Cortex of kidney (tissue), 1 donor: ENCODE measurements at places on chromosomes 3 and 15.

- no peak for DNase-seq
Observed at GRCh38 chr3:104909721-104910120, 457.0 kb upstream of the ALCAM start.

GRCh38 chr3:142796823-142797222 is 73.0 kb downstream of the TRPC1 start:
- no peak for DNase-seq

DNA sequence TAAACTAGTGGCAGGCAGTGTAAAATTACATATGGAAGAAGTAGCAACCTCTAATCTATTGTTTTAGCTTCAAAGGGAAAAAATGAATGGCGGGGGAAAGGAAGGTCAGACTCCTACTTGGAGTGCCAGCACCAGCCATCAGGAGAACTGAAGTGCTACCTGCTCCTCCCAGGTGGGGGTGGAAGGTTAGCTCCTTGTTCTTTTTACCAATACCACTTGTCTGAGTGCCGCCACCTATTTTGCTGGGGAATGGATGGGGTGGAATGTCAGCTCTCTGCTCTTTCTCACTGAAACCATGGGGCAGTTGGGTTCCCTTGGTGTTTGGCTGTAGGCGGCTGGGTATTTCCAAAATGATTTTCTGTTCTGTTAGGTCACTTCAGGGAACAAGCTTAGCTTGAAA is 428.7 kb upstream of the EPHA3 start:
- DNase-seq: no peak

DNA sequence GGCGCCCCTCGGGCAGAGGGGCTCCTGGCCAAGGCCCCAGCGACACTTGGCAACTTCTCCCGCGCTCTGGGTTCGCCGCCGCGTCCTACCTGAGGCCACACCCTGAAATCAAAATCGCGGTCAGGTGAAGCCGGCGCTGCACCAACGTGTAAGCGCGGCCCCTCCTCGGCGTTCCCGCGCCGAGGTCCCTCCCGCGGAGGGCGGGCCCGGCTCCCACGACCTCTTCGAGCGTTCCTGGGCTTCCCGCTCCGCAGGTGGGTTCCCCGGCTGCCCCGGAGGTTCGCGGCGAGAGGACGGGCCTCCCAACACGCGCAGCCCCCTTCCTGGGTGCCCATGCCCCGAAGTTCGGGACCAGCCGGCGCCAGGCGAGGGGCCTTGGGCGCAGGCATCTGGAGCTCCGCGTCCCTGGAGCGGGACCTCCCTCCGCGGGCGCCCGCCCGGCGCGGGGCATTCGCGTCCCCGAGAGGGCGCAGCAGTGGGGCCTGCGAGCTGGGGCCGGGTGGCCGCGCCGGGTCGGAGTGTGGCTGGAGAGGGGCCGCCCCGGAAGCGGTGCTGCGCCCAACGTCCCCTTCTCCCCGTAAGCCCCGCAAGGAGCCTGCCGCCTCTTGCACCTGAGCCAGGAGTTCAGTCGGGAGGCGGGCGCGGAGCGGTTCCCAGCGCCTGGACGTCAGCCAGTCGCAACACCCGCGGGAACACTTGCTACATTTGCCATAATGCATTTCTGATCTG is 13.7 kb downstream of the PAK6 start:
- DNase-seq: no peak

DNA sequence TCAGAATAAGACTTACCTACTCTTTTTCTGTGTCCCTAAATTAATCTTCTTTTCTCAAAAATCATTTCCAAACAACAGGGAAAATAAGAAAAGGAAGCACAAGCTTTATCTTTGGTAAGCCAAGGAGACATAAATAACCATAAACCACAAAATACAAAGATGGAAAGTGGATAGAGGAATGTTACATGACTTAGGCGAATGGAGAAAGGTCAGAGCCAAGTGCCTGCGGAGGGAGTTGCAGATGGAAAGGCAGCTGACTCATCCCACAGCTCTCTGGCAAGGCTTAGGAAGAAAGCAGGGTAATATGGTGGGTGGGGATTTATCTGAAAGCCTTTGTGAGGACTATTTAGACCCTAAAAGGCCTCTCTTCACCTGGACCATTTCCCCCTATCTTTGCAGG is 72.8 kb downstream of the GALK2 start:
- no peak for DNase-seq

- no peak for DNase-seq
Observed at GRCh38 chr3:56536735-56537134, 20.2 kb upstream of the CCDC66 start.

GRCh38 chr3:117278424-117279190 is 569.0 kb downstream of the TUSC7 start:
- no peak for DNase-seq

DNA sequence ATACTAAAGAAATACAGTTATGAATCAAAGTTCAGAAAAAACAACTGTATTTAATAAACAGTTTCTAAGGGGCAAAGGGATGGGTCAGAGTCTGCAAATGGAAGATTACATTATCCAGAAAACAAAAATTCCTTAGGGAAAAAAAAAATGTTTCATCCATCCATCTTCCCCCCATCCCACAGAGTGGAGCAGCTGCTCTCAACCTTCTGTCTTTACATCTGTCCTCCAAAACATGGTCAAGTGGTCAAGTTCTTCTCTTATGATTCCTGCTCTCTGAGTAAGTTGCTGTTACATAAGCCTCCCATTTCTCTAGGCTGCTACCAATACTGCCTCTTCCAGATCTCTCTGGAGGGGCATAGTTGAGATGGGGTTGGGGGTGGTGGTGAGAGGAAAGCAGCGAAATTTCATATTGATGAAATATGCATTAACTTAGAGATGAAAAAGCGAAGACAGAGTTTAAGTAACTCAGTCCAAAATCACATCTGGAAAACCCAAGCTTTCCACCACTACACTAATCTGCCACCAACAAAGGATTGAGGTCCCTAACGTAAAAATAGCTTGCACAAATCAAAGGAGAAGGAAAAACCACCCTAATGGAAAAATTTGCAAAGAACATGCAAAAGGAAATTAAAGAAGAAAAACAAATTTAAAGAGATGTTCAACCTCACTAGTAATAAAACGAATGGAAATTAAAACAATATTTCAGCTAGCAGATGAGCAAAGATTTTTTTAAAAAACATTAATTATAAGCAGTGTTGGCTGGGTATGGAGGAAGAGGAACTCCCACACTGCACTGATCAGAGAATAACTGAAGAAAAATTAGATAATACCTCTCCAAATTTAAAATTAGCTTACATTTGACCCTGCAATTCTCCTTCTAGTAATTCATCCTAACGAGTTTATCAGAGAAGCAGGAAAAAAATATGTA is 109.5 kb downstream of the ST8SIA2 start:
- no peak for DNase-seq

DNA sequence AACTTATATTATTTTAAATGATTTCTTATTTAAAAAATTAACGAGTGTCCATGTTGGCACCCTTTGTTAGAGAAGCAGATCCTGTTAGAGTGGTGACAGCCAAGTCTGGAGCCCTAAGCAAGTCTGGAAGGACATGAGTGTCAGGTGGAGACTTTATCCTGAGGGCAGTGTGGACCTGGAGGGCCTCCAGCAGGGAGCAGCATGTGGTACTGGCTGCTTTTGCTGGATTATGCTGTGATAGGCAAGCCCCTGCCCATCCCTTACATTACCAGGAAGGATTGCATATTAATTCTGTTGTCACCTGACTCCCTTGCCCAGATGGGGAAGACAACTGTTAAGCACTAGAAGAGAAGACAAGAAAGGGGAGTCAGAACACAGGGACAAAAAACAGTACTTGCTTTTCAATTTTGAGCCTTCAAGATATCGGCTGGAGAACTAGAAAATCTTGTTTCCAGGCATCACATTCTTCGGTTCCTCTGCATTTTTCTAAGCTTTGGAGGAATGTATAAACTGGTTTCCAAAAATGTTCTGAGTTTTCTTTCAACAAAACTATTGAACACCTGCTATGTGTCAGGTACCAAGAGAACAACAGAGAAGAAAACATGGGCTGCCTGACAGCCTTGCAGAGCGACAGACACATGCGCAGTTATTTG is 22.7 kb downstream of the ZNF860 start:
- no peak for DNase-seq

DNA sequence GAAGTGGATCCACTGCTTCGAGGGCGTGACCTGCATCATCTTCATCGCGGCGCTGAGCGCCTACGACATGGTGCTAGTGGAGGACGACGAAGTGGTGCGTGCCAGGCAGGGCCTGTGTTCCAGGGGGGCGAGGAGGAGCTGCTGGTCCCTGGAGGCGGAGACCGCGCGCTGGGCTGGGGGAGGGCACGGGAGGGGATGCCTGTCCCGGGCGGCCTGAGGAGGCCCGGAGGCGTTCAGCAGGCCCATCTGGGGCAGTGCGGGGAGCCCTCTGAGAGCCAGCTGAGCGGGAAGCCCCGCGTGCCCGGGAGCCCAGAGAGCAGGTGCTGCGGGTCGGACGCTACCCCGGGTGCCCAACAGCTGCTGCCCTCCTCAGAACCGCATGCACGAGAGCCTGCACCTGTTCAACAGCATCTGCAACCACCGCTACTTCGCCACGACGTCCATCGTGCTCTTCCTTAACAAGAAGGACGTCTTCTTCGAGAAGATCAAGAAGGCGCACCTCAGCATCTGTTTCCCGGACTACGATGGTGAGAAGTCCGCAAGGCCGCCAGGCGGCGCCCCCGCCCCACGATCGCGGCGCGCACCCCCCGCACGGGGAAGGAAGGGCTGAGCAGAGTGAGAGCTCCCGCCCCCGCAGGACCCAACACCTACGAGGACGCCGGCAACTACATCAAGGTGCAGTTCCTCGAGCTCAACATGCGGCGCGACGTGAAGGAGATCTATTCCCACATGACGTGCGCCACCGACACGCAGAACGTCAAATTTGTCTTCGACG is 2.9 kb downstream of the GNAT1 start:
- no peak for DNase-seq

GRCh38 chr3:79928687-79929408 is 161.1 kb upstream of the ROBO1 start:
- no peak for DNase-seq

- DNase-seq: no peak
Observed at GRCh38 chr3:58874795-58875194, 175.0 kb downstream of the CFAP20DC start.

DNA sequence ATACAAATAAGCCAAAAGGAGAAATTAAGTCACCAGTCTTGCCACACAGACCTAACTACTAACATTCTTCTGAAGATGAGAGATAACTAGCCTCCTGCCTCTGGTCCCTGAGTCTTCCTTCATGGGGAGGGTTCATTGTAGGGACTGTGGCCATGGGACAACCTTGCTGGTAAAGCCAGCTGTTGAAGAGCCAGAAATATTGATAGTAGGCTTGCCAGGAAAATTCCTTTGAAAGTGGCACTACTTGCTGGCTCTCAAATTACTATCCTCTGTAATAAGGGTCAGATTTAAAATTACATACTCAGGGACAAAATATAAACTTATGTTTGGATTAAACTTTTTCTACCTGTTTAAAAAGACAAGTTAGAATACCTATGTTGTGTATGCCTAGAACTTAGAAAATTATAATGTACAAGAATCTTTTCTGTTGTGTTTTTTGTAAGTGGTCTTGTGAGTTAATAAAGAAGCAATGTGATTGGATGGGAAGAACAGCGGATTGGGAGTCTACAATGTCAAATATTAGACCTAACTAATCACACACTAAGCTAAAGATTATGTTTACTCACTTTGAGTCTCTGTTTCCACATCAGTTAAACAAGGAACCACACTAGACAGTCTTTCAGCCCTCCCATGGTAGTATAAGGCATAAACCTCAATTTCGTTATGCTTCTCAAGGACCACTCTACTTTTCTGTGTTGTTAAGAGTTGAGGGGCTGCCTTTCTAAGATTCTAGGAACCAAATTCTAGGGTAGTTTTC is 60.0 kb upstream of the TRIM71 start:
- DNase-seq: no peak

DNA sequence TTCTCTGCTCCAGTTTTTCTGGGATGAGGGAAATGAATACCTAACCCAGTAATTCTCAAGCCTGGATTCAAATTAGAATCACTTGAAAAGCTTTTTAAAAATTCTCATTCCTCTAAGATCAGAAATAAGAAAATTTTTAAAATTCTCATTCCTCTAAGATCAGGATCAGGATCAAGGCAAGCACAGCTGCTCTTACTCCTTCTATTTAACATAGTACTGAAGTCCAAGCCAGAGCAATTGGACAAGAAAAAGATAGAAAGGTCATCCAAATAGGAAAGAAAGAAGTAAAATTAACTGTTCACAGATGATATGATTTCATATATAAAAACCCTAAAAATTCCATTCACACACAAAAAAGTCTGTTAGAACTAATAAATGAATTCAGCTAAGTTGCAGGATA is 24.2 kb upstream of the CLRN1 start:
- DNase-seq: no peak

GRCh38 chr15:73781038-73781925 is 28.1 kb upstream of the INSYN1 start:
- DNase-seq: no peak

GRCh38 chr3:185797993-185798830 is 26.6 kb downstream of the IGF2BP2 start:
- DNase-seq: no peak

GRCh38 chr15:85687329-85687728 is 107.4 kb downstream of the KLHL25 start:
- DNase-seq: no peak

DNA sequence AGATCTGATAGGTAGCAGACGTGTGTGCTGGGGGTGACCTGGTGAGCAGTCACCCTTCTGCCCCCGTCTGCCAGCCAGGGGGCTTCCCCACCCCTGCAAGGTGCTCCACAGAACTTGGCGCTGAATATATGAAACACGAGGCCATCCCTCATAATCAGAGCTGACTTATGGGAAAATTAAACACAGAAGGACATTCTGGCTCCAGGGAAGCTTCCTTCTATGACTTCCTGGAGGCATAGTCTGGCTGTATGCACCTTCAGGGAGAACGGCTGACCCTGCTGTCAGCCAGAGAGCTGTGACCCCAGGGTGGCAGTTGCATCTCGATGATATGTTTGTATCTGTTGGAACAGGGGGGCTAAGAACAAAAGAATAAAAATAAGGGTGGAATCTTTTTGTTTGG is 26.6 kb upstream of the MRPS22 start:
- DNase-seq: no peak
